ENCODE measurements at places on chromosomes 5 and 9.

- no peak for DNase-seq
Measured at GRCh38 chr5:166123717-166124116, 2167.7 kb upstream of the WWC1 start.

- no peak for DNase-seq
Measured at GRCh38 chr5:87912419-87912818, 356.2 kb downstream of the TMEM161B start.

DNA sequence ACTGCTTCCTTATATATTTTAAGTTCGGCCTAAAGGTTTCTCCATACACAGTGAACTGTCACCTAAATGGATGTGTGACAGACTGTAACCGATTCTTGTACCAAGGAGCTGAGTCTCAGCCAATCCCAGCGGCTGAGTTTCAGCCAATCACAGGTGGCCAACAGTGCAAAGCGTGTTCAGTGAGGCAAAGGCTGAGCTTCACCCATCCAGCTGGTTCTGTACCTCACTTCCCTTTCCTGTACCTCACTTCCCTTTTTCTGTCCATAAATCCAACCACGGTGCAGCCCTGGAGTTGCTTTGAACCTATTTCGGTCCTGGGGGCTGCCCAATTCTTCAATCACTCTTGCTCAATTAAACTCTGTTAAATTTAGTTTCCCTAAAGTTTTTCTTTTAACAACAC is 15.7 kb upstream of the TBC1D9B start:
- DNase-seq: no peak

DNA sequence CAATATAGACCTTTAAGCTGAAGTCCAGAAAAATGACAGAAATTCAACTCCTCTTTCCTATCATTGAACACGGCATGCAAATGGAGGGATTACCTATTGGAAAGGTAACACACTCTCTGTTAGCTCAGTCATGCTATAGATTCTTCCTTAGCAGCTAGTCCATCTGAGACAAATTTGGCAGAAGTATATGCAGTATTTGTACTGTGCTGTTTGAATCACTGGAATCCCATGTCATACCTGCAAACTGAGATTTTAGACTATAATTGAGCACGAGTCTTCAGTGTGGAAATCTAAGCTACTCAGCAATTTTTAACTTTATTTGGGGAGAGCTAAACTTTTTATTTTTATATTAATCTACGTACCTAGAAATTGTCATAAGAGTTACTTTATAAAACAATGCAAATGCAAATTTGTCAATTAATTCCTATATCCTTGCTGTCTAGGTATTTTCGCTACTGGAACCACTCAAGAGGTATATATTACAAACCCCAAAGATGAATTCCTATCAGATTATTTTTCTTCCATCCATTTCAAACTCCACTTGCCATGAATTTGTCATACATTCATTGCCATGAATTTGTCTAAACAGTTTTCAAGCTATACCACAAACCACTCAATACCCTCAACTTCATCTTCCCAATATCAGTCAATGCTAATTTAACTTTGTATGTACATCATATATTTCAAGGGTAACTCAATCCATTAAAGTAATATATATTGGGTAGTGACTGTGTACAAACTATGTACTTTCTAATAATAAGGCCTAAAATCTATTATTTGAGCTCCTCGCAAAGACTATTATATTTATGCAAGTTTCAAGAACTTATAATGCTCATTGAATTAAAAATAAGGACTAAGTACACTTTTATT is 224.8 kb downstream of the MEF2C start:
- no peak for DNase-seq

DNA sequence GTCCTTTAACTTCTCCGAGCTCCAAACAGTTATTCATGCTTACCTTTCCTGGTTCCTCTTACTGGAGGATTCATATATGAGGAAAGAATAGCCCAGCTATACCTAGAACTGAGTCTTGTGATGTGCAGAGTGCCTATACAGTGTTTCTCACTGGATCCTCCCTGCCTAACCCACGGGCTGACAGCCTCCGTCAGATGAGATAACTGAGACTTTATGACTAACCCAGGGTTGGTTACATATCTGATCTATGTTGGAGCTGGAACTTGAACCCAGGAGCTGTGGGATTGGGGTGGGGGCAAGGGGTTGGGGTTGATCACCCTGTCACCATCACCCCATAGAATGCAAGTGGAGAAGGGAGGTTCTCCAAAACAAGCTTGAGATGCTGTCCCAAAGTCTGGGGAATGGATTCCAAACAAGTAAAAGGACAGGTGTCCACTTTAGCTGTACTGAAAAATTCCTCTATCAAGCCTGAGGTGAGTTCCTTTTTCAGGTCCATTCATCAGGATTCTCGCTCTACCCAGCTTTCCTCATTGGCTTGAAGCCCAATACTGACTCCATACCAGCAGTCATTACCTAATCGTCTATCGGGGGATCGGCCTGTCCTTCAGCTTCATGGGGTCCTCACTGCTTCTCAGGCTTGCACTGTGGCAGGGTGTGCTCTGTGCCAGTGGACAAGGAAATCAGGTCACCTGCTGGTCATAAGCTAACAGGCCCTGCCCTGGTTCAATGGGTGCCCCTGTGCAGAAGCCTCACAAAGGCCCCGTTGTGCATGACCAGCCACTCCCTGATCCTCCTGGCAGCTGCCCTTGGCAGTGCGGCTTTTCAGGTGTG is 100.6 kb downstream of the ARHGAP26 start:
- peak; percentile 51 for DNase-seq

DNA sequence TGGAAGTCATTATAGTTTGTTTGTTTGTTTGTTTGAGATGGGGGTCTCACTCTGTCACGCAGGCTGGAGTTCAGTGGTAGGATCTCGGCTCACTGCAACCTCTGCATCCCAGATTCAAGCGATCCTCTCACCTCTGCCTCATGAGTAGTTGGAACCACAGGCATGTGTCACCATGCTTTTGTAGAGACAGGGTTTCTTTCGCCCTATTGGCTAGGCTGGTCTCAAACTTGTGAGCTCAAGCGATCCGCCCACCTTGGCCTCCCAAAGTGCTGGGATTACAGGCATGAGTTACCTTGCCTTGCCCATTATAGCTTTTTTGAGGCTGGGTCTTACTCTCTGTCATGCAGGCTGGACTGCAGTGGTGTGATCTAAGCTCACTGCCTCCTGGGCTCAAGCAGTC is 28.8 kb downstream of the NSD1 start:
- DNase-seq: no peak

- DNase-seq: no peak
Measured at GRCh38 chr5:33270671-33271070, 170.1 kb upstream of the TARS1 start.

DNA sequence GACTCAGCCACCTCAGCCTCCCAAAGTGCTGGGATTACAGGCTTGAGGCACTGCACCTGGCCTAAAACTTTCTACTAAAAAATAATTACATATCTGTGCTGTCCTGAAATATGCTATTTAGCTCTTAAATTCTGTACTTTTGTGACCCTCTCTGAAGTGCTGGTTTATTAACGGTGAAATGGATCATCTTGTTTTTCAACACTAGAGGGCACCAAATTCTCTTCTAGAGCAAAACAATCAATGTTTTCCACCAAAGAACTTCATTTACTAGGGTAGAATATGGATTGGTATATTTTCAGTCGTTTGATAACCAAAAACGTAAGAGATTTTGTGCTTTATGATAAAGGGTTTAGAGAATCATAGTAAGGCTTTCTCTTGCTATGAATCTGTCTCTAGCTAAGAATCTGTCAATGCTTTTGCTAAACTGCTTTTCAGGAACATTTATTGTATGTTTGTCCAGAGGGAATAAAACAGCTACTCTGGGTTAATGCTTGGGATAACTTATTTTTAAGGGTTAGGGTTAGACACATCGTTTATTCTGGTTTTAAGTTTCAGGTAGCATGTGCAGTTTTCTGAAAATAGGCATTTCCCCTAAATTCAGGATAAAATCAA is 63.6 kb downstream of the RNF180 start:
- DNase-seq: no peak

DNA sequence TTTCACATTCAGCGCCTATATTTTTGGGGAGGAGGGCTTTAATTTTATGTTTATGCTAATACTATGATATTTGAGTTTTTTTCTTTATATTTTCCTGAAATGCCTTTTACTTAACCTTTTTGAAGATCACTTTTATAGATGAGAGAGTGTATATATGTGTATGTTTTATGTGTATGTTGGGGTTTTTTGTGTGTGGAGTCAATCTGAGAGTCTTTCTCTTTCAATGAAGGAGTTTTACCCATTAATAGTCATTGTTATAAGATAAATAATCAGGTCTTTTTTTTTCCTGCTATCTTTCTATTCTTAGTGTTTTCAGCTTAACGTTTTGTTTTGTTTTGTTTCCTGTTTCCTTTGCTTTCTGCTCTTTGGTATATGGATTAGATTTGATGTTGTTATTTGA is 112.2 kb downstream of the TEX10 start:
- no peak for DNase-seq

DNA sequence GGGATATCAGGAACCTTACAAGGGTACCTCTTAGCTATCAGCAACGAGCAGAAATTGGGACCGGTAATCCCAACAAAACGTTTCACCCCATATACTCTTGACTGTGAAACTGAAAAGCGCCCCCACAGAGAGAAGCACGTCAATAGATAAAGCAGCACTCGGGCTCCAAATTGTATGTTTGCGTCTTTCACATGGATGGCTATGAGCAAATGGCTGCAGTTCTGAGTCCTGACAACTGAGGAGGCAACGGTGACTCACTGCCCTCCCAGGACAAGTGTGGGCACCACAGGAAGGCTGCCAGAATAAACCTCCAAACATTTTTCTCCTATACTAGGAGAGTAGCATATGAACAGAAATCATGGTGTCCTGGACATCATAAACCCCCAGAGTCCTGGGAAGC is 36.6 kb downstream of the SEMA4D start:
- no peak for DNase-seq

DNA sequence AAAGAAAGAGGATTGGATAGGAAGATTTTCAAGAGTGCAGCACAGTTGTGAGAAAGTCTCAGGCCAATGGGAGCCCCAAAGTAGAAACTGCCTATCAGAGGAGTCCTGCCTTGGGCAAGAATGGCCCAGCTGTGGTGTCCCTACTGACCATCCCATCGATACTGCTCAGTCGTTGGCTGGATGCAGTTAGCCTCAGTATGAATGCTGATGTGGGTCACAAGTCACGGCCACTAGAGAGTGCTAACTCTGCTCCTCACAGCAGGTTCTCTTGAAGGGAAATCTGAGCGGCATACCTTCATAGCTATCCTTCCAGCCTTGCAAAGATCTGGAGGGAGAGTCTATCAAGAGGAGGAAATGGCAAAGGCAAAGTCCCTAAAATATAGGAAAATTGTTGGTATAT is 11.6 kb upstream of the CETN3 start:
- peak; percentile 36 for DNase-seq

DNA sequence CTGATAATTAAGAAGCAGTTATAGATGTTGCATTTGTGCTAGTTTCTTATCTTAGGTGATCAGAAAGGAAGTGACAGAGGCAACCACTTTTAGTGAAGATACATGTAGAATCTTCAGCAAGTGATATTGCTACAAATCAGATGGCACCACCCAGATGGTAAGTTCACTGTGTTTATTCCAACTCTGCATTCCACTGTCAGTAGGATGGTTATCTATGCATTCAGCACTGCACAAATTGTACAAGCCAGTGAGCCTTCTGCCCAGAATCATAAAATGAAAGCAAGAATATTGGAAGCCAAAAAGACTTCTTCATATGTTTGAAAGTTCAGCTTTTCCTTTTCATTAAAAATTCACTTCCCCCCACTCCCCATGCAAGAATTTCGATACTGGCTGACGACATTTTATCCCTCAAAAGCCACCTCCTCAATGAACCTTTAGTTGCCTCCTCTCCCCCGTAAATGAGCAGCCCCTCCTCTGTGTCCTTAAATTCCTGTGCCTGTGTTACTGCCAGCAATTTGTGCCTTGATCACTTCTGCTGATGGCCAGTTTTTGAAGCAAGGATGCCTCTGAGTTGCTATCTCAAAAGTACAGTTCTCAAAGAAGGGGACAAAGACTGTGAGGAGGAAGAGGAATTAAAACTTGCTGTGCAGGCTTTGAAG is 91.6 kb downstream of the ZSWIM6 start:
- DNase-seq: no peak

GRCh38 chr9:101737705-101738565 is 512 bp downstream of the GRIN3A start:
- peak; percentile 81 for DNase-seq

GRCh38 chr9:38334234-38334633 is 58.3 kb upstream of the ALDH1B1 start:
- DNase-seq: no peak

DNA sequence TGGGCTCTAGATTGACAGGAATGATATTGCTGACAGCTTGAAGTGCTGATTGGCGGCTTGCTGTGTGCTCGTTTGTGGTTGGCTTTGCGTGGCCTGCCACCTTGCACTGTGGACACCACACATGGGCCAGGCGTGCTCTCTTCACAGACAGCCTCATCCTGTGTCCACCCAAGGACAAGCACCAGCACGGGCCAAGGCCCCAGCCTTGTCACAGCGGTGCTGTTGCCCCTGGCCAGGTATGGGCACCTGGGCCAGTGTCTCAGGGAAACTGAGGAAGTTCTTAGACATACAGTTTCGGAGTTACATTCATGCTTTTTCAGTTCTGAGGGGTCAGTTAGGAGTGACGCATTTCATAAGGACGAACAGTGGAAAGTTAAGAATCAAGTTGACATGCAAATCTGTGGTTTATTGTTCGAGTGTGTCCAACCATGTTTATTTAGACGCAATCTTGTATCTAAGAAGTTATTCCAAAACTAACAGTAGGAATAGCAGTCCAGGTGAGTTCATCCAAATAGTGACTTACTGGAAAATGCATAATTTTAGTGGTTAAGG is 125.9 kb downstream of the EHMT1 start:
- no peak for DNase-seq

DNA sequence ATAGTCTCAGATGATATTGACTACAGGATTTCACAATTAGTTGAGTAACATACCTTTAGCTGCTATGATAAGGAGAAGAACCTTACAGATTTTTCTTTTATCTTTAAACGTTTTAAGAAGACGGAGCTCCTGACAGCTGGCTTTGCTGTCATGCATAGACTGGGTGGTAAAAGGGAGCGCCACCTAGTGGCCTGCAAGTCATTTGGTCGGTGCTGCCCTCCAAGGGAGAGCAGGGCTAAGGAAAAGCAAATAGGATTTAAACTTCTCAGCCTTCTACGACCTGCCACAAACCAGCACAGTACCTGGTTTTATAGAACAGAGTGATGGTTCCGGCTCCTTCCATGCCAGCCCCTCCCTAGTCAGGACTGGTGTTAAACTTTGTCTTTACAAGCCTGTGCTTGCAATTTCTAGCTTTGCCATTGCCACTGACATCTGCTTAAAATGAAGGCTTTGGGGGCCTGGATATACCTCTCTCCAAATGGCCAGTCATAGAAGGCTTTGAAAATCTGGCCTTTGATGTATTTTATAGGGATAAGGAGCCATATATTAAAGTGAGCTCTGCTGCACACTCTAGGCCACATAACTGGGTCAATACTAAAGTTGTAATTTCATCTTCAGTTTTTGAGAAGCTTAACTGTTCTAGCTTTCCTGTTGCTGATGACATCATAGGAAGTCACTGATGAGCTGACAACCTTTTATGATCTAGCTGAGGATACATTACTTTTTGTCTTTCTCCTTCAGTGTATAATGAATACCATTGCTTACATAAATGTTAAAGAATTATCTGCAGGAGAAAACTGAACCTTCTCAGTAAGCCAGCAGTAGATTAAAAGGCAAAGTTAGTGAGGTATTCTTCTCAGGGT is 31.1 kb upstream of the ADAMTSL1 start:
- peak; percentile 67 for DNase-seq

GRCh38 chr9:131276891-131277286 is 579 bp upstream of the FAM78A start:
- DNase-seq: no peak
